Lung microvascular endothelial cell (primary cell): ENCODE measurements at places on chromosomes 5 and 9. TPM values are rescaled to one million over a fixed set of nuclear protein-coding genes. Genes with fewer than 3 reads are reported as not detected.
A peak's percentile ranks its signal among the peaks of the same experiment; 100 is the strongest.

DNA sequence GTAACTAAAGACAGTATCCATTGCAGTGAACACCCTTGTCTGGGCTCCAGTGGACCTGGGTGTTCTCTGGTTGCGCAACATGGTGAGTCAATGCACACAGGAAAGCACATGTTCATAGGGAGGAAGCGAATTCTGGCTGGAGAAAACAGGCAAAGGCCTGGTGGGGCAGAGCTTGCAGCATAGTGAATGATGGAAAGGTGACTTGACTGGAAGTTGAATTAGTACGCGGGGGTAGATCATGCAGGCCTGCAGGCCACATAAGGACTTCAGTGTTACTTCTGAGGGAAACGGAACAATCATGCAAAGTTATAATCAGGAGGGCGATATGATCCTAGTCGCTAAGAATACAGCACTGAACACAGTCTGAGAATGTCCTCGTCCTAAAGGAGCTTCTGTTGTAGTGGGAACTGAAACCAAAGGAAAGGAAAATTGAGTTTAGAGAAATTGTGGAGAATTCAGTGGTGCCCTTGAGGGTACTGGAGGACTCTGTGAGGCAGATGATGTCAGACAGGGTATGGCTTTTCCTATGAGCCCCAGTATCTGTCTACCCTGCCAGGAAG lies 71.9 kb upstream of the RANBP3L start:
- DNase-seq = peak; percentile 31

GRCh38 chr9:38689678-38690077 lies 30.3 kb downstream of the FAM240B start:
- no peak for DNase-seq

DNA sequence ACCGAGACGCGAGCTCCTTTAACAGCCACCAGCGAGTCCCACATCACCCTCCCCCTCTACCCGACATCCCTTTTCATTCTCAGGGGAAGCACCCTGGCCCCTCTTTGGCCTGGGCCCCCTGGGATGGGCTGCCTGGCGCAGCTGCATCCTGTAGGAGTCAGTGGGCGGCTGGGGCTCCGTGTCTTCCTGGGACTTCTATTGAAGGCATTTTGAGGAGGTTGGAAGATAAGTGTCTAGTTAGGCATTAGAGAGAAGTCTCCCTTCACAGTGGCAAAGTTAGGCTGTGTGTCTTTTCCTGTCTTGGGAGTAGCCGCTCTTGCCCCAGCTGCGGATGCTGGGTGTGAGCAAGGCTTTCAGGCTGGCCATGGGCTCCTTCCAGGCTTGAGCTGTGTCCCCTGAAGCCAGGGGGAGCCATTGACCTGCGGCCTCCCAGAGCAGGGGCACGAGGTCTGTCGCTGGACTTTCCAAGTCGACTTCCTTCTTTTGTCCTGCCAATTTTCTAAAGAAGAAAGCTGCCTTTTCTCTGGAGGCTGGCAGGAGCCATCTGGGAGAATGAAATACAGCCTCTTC lies 18.6 kb upstream of the NKD2 start:
- DNase-seq = no peak

DNA sequence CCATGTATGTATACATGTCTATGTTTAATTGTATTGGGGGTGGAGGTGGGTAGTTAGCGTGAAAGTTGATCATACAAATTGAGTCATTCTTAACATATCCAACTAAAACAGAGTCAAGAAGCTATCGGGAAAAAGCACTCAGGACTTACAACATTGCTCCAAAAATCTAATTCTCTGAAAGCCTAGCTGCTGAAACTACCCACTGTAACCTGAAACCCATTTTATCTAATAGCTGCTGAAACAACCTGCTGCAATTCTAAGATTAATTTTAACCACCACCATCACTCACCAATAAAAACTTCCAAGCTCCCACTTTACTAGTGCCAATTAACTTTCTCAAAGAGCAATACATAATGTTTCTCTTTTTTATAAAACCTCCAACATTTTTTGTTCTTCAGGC lies 32.2 kb downstream of the KCNV2 start:
- DNase-seq = no peak

- no peak for DNase-seq
These were observed 377.2 kb upstream of the TNC start for GRCh38 chr9:115495052-115495635.

DNA sequence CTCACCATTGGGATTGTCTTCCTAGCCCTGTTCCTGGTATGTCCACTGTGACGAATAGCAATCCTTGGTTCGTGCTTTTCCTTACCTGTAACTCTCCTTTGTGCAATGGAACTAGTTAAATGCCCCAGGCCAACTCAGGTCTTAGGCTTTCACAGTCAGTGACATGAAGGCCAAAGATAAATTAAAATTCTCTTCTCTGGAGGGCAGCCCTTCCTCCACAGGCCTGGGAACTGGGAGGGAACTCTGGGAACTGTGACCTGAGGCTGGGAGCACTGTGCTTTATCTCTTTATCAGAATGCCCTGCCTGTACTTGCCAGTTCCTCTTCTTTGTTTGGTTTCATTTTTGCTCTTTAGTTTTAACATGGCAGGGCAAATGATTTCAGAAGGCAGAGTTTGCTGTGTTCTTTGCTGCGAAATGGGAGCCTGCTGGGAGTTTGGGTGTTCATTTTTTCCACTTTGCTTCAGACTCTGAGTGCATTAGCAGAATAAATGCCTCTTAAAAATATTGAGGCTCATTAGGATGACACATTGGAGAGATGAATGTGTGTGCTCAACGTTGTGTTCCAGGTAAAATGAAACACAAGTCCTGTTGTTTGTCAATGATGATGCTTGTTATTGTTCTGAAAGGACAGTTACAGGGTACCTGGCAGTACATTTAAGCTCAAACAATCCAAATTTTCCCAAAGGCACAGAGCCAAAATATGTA lies 118.1 kb downstream of the NUDT12 start:
- peak; percentile 5 for DNase-seq

- no peak for DNase-seq
These were observed 69.0 kb upstream of the OTULINL start for GRCh38 chr5:14512574-14512973.

- DNase-seq = no peak
These were observed 85.6 kb upstream of the SLC44A1 start for GRCh38 chr9:105158898-105159297.

DNA sequence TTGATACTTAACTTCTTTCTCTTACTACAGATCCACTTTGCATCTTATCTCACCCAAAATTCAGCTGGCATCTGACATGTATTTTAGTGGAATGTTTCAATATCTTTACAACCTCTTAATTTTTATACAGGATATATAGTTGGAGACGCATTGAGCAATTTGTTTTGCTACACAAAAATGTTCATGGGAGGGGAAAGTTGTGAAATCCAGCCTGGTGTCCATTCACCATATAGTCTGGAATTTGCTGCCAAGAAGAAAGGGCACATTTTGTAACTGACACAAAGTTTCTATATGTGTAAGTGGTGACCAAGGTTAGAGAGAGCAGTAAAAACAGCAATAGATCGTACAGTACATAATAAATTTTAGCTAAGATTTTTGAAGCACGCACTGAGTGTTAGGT lies 14.0 kb upstream of the CHD1 start:
- DNase-seq = no peak

DNA sequence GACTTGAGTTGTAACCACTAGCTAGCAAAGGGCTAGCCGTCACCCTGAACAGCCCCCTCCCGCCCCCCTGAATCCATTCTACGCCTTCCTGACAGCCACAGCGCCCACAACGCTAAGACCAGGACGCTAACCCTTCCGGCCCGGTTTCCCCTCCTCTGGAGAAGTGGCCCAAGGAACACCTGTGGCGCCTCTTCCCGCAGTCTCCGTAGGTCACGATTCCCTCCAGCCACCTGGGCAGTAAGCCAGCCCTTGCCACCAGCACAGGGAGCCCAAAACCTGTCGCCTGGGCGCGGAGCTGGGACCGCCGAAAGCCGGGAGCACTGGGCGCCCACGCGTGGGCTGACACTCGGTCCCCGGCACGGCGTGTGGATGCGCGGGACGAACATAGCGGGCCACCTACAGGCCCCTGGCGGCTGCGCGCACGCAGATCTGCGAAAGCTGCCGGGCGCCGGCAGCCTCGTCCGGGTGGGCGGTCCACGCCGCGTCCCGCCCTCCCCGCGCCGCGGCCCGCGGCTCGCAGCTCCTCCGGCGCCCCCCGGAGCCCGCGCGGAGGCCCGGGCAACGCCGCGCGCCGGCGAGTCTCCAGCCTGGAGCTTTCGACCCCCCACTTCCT lies 596 bp downstream of the IRF1 start:
- DNase-seq = peak; percentile 62

DNA sequence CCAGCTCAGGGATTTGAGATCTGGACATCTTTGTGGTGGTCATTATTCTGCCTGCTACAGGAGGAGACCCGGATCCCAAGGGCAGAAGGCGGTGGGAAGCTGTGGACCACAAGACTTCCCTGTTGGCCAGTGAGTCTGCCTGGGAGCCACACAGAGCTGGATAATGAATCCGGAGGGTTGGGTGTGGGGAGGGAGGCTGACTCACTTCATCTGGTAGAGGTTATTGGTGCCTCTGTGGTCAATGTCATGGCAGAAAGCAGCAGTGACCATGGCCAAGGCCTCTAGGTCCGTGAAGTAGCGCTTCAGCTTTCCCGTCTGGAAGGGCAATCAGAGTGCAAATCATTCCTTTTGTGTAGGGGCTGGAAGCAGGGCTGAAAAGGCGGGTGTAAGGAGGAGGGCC lies 58.5 kb downstream of the PDE6A start:
- DNase-seq = no peak

DNA sequence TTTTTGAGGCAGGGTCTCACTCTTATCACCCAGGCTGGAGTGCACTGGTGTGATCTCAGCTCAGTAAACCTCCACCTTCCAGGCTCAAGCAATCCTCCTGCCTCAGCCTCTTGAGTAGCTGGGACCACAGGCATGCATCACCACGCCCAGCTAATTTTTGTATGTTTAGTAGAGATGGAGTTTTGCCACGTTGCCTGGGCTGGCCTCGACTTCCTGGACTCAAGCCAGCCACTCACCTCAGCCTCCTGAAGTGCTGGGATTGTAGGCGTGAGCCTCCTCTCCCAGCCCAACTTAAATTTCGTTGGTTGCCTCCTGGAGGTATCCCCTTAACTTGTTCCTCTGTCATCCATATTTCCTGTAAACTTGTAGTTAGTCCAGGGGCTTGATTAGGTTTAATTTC lies 47.2 kb downstream of the RAB24 start:
- DNase-seq = no peak

DNA sequence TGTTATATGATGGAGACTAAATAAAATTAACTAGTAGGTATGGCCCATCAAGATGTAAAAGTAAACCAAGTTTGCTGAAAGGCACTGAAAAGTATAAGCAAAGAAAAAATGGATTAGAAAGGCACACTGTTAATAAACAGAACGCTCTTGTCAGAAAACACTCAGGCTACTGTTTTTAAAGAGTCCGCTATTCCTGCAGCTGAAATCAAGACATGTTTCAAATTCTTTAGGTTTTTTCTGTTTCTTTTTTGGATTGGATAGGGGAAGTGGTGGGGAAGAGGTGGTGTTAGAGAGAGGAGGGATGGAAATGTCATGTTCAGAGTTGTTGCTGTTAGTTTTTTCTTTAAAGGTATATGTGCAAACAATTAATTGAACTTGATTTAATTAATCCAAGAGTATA lies 17.5 kb downstream of the OSTF1 start:
- DNase-seq = no peak

- peak; percentile 79 for DNase-seq
These were observed 3.5 kb upstream of the PHYHD1 start for GRCh38 chr9:128917151-128917849.

DNA sequence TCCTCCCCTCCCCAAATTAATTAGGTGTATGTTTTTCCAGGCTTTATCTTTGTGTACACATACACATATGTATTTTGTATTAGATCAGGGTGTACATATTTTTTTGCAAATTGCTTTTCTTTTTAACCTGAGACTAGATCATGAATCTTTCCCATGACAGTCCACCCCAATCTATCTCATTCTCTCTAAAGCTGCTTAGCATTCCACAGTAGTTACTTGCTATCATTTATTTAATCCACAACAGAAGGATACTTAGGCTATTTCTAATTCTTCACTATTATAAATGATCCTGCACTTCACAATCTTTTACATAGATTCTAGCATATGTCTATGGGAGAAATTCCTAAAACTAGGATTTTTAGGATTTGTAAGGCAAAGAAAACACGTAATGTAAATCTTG lies 43.9 kb downstream of the SH3RF2 start:
- DNase-seq = no peak

DNA sequence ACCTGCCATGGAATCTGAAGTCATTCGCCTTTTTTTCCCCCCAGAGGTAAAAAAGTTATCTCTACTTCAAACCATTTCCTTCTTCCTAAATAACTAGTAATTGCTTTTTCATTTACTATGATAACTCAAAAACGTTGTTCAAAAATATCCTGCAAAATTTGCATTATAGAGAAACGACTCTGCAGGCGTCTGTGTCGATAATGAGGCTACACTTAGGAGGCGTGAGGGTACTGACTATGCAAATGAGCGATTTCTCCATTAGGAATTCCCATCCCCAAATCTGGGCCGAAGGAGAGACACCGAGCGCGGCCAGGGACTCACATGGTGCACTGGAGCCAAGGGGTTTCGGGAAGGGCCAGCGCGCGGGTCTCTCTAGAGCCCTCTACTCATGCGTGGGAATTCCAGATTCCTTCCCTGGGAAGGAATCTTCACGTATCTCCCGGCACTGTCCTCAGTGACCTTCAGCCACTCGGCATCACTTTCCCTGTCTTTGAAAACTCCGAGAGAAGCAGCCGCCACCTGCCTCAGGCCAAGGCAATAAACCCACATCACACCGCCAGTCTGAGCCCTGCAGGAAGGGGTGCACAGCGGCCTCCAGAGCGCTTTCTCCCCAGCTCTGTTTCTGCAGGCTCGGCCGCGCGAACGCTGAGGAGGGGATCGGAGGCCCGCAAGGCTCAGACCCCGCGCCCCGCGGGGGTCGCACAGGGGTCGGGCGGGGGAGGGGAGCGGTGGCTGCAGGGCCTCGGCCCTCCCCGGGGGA lies 718 bp upstream of the DENND4C start:
- no peak for DNase-seq

DNA sequence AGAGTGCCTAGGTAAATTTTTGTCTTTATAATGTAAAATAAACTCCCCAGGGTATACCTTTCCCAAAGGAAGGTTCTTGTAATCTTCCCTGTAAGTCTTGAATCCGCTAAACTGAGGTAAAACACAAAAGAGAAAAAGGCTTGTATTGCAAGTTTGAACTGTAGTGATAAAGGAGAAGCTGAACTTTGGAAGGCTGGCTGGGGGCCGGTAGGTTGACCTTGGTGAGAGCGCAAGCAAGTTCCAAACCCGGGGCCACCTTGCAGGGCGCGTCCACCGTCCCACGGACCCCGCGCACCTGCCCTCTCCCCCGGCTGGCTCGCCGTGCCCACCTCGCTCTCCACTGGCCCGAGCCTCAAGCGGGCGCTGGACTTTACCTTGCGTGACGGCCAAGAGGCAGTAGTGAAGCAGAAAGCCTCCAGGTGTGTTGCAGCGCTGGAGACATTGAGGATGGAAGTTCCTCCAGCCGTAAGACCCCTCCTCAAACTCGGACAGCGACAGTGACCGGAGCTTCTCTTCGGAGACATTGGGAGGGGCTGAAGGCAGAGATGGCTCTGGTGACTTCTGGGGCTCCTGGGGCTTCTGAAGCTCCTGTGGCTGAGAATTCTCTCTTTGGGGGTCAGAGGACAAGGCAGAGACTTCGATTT lies 428 bp downstream of the SLCO4C1 start:
- no peak for DNase-seq

Gene FIBCD1
- not detected in 2 replicates for total RNA-seq

Gene CCNJL
- 3.5 and 6.3 TPM in 2 replicates for total RNA-seq

Gene ITGA1
- 43.8 and 44.2 TPM in 2 replicates for total RNA-seq

Gene AGXT2
- not detected in 2 replicates for total RNA-seq

Gene CDKN2A
- 0.60 and 13.3 TPM in 2 replicates for total RNA-seq
